GM23248 (cell line): ENCODE measurements at places on chromosomes 1 and 21.

DNA sequence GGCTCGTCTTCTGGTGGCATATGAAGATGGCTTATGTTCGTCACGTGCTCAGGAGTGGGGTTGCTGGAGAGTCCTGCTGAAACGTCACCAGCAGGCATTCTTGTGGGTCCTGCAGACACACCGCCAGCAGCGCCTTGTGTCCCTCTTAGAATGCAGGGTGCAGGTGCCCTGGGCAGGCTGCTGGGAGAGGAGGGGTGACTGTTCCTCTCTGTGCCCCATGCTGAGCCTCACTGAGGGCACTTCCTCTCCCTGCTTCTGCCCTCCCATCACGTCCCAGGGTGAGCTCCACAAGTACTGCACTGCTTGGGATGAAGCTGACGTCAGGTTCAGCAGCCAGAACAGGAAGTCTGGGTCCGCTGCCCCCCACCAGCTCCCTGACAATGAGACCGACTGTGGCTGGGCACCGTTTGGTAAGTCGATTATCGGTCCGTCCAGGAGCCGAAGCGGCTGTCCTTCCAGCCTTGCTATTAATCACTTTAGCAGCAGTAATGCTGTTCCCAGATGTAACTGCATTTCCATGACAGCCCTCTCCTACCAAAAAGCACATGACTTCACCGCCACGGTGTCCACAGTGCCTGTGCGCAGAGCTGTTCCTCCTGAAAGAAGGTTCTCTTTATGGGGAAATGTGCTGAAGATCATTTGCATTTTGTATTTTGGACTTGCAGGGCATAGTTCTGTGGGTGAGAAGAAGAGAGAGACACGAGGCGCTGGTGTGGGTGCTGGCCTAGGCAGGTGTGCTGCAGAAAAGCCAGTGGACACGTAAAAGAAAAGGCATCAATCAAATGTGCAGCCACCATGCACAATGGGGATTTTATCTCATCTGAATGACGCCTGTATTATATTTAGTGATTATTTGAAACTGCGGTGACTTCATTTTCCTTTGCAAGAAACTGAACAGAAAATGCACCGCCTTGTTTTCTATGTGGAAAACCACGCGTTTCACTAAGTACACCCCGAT is 21.0 kb downstream of the SLC37A1 start:
- DNase-seq, result no peak

DNA sequence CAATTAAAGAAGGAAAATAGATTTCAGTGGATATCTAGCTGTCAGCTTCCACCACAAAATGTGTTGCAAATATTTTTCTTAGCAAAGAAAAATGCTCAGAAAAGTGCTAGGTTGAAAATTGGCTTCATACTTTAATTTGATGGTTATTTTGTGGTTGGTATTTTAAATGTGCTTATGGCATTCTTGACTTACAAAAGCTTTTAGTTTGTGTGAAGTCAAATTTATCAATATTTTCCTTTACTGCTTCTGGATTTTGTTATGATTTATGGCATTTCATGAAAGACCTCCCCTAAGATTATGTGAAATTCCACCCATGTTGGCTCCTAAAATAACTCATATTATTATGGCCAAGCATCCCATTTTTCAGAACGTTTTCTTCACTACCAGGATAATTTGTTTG is 51.5 kb downstream of the PSMG1 start:
- DNase-seq, result no peak

GRCh38 chr1:91944087-91944486 is 5.1 kb upstream of the BRDT start:
- DNase-seq, result no peak

- DNase-seq, result peak; percentile 94
These were observed 45.7 kb upstream of the TSPAN2 start for GRCh38 chr1:115134850-115135480.

DNA sequence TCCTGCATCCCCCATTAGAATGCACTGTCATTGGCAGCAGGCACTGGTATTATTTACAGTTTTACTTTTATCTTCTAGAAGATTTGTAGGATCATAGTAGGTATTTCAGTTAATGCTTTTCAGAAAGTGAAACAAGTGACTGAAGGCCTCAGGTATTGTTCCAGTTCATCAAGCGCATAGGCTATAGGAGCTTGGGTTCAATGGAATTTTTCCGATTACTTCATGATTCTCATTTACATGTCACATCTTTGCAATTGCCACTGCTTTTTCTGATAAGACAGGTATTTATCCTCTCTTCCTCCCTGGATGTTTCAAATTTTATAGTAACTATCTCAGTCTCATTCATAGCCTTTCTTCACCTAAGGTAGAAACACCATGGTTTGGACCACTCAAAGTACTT is 161.3 kb downstream of the NTPCR start:
- no peak for DNase-seq

- DNase-seq, result peak; percentile 63
These were observed 6.6 kb downstream of the NID1 start for GRCh38 chr1:236058141-236058934.

DNA sequence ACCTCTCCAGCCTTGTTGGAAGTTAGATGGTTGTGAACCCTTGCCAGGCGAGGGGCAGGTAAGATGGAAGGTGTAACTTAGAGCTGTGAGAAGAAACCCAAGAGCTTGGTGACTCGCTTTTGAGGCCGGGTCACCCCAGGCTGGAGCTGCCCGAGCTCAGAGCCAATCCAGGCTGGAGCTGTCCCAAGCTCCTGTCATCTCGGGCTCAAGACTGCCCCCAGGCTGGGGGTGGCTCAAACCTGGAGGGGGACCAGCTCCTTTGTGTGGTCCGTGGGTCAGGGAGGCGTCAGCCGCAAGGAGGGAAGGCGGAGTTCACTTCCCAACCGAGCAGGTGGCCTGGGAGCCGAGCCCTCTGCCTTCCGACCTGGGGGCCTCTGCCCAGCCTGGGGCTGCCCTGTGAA is 2.0 kb downstream of the HUNK start:
- DNase-seq, result peak; percentile 27

GRCh38 chr1:4270651-4271337 is 370.7 kb upstream of the C1orf174 start:
- no peak for DNase-seq

GRCh38 chr1:179576509-179576908 is 761 bp upstream of the NPHS2 start:
- no peak for DNase-seq

- peak; percentile 34 for DNase-seq
These were observed 644 bp upstream of the PBXIP1 start for GRCh38 chr1:154956544-154956941.

- DNase-seq, result no peak
These were observed 3.6 kb downstream of the FAM89A start for GRCh38 chr1:231036416-231036815.

- DNase-seq, result no peak
These were observed 438.5 kb upstream of the PLXNA2 start for GRCh38 chr1:208682664-208683013.

DNA sequence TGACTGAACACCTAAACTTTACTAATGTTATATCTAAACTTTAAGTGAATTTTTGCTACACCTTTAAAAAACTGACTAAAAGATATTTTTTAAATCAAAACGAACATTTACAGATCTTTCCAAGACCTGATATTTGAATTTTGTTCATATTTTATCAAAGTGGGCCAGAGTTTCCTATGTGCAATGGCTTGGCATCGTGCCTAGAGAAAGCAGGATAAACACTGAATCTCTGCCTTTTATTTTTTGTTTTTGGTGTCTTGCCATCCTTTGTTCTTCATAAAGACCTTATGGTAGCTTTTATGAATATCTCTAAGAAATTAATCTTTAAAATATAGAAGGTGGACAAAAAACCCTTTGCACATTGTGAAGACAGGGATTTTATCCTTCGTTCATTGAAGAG is 25.8 kb upstream of the VPS26C start:
- peak; percentile 19 for DNase-seq

DNA sequence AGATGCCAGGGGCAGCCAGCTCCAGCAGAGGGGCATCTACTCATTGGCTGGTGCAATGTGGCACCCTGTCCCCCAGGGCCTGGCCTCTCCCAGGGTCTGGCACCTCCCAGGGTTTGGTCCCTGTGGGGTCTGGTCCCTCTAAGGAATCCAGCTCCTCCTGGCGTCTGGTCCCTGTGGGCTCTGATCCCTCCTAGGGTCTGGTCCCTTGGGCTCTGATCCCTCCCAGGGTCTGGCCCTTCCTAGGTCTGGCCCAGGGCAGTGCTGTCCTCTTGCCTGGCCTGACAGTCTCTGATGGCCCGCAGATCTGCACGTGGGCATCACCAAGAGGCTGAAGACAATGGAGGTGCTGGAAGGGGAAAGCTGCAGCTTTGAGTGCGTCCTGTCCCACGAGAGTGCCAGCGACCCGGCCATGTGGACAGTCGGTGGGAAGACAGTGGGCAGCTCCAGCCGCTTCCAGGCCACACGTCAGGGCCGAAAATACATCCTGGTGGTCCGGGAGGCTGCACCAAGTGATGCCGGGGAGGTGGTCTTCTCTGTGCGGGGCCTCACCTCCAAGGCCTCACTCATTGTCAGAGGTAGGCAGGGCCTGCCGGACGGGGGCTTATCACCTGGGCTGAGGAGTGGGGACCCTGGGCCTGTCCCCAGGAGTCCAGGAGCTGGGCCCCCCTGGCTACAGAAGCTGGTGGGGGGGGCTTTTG is 73.9 kb downstream of the OBSCN start:
- no peak for DNase-seq

- DNase-seq, result peak; percentile 98
These were observed 61.0 kb downstream of the TOR3A start for GRCh38 chr1:179142889-179143299.

DNA sequence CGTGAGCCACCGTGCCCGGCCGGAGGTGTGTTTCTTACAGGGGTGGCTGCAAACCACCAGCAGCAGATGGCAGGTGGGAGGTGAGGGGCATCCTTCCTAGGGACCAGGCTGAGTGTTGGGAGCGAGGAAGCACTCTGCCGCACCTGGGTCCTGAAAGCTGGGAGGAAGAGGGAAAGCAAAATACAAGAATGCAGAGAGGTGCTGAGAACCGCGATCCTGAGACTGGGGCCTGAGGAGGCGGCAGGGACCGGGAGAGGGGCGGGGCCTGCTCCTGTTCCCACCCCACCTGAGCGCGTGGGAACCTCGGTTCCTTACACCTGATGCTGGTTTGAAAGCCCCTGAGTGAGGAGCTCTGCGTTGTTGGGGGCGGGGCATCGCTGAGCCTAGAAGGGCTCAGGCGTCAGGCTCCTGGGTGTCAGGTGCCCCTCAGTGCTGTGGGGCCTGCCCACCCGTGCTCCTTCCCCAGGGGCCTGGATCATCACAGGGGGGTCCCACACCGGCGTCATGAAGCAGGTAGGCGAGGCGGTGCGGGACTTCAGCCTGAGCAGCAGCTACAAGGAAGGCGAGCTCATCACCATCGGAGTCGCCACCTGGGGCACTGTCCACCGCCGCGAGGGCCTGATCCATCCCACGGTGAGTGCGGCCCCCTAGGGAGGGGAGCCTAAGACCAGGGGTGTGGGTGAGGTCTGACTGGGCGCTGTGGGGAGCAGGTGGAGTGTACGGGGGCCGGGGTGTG is 15.5 kb downstream of the TRPM2 start:
- DNase-seq, result no peak

GRCh38 chr1:219373616-219373935 is 199.9 kb downstream of the LYPLAL1 start:
- no peak for DNase-seq

GRCh38 chr1:238606896-238607295 is 716.2 kb upstream of the ZP4 start:
- DNase-seq, result peak; percentile 43

- no peak for DNase-seq
These were observed 438.5 kb downstream of the MATN1 start for GRCh38 chr1:30284728-30285475.

DNA sequence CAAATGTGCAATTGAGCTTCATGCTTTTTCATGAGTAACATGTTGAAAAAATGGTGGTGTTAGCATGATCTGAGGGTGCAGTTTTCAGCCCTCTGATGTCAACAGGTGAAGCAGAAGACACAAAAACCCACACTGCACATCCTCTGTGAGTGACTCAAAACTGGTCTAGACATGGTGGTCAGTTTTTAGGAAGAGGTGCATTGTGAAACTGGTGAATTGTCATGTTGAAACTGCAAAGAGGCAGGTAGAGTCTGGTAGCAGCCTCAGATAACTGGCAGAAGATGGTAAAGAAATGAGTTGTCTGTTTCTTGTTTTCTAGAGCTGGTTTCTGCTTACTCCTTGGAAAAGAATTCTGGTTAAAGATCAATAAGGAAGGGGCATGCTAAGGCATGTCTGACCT is 97.3 kb upstream of the HMCN1 start:
- no peak for DNase-seq

GRCh38 chr1:150182247-150182646 is 32.5 kb downstream of the PLEKHO1 start:
- no peak for DNase-seq

DNA sequence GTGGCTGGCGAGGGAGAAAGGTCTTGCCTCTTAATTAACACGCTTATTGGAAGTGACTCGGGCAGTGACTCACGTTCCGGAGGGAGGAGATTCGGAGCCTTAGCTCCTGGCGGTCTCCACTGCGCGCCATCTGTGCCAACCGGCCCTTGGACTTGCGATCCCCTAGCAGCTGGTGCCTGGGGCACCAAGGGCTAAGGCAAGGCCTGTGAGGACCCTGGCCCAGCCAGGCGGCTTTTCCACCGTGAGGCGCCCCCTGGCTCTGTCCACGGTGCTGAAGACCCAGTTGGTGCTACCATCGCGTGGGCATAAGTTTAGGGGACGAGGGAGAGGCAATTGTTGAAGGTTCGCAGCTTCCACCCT is 1.3 kb upstream of the SYT6 start:
- DNase-seq, result peak; percentile 70

GRCh38 chr1:10939654-10940450 is 72.6 kb upstream of the TARDBP start:
- no peak for DNase-seq

GRCh38 chr1:174721246-174721645 is 273.5 kb downstream of the GPR52 start:
- DNase-seq, result no peak

DNA sequence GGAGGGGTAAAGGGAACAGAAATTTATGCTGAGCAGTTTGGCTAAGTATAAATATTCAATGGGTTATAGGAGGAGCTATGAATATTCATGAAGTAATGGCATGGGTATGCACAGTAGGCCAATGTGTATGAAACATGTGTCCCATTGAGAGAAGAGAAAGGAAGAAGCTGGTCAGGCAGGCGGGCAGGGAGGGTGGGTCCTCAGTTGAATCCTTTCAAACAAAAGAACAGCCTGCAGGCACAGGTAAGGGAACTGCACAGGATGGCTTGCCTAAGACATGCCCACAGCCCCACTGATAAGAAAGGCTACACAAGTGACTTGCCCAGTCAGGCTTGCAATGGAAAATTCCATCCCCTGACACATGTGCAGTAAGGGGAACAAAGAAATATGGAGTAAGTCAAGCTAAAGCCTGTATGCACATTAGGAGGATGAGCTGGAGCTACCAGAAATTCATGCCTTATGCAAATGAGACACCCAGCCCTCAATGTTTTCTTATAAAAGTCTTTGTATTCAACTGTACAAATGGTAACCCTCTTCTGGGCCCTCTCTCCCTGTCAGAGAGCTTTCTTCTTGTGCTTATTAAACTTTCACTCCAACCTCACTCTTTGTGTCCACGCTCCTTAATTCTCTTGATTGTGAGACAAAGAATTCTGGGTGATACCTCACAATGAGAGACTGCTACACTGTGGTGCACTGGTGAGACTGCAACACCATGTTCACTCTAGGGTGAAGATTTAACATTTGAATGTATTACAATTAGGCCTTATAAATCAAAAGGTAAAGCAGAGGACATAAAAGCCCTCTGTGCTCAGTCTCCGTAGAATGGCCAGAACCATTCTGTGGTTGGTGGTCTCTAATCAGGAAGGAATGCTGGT is 96.5 kb downstream of the ATP1B1 start:
- no peak for DNase-seq

GRCh38 chr1:10339036-10339567 is 59.8 kb upstream of the PGD start:
- DNase-seq, result no peak

- no peak for DNase-seq
These were observed 61.2 kb downstream of the EYA3 start for GRCh38 chr1:28027238-28027637.

- no peak for DNase-seq
These were observed 18.9 kb downstream of the SLC27A3 start for GRCh38 chr1:153793973-153794615.
